Hematopoietic multipotent progenitor cell (in vitro differentiated cells): ENCODE measurements at places on chromosomes 2 and 18.

GRCh38 chr18:13643261-13643751, 83.1 kb downstream of the FAM210A start:
- DNase-seq = no peak

DNA sequence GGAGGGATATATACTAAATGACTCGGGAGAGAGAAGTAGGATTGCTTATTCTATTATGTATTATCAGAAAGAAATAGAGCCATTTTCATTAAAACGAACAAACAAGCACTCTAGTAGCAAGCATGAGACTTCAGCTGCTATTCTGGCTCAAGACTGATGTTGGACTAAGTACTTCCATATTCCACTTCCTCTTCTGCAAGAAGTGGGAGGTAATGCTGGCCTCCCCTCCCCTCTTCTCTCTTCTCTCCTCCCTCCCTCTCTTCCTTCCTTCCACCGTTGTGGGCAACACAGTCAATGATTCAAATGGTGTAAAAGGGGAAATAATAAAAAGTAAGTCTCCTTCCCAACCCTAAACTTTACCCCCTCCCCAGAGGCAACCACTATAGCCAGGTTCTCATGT, 62.6 kb downstream of the EMX1 start:
- DNase-seq = peak; percentile 44

- DNase-seq = peak; percentile 39
Observed at GRCh38 chr2:196101325-196101991, 32.8 kb upstream of the DNAH7 start.

DNA sequence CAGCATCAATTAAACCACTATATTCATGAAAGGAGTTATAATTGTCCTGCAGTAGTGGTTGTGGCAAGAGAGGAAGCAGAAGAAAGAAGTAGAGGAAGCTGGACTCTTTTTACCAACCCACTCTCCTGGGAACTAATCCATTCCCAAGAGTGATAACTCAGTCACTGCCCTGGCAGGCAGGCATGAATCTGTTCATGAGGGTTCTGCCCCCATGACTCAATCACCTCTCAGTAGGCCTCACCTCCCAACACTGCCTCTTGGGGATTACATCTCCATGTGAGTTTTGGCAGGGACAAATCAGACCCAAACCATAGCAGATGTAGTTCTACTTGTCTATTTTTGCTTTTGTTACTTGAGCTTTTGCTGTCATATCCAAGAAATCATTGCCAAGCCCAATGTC, 232.7 kb upstream of the MAP2 start:
- DNase-seq = no peak

DNA sequence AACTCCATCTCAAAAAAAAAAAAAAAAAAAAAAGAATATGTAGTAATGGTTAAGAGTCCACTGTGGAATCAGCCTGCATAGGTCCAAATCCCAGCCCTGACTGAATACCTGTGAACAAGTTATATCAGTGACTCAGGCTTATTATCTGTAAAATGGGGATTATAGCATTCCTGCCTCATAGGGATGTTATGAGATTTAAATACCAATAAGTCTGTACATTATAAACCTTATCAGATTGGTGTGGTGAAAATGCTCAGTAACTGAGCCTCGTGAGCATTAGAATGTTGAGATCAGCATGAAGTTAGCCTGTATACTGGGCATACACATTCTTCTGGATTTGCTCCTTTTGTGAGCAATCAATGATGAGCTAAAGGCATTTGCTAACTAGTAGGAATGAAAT, 3.0 kb upstream of the AMMECR1L start:
- no peak for DNase-seq

- DNase-seq = no peak
Observed at GRCh38 chr2:198168651-198169050, 364.3 kb downstream of the PLCL1 start.

GRCh38 chr18:21057112-21057511, 54.5 kb downstream of the ROCK1 start:
- DNase-seq = no peak

DNA sequence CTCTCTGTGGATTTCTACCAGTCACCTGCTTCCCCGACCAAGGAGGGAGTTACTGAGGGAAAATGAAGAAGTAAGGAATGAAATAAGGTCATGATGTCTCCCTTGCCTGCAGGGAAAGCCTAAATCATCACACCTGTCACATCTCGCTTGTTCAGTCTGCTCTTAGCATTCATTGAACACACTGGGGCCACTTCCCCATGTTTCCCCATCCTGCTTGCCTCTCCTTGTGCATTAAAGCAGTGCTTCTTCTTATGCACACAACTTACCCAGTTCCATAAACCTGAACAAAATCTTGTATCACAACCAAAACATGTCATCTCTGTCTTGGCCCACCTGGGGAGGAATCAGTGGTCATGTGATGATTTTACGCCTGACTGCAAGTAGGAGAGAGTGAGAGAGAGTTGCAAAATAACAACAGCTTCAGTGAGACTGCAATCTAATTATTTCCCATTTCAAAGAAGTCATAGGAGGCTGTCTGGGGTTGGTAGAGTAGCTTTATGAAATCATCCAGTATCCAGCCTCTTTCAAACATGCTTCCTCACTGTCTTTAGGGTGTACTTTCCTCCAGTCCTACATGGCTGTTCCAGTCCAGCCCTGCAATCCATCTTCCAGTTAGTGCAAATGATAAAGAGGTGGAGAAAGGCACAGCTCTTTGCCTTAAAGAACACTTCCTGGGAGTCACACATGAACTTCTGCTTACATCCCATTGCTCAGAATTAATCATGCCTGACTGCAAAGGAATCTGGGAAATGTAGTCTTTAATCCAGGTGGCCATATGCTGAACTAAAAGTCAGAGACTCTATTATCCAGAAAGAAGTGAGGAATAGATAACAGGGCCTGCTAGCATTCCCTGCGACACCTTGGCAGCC, 220.1 kb downstream of the HAUS1 start:
- DNase-seq = no peak

DNA sequence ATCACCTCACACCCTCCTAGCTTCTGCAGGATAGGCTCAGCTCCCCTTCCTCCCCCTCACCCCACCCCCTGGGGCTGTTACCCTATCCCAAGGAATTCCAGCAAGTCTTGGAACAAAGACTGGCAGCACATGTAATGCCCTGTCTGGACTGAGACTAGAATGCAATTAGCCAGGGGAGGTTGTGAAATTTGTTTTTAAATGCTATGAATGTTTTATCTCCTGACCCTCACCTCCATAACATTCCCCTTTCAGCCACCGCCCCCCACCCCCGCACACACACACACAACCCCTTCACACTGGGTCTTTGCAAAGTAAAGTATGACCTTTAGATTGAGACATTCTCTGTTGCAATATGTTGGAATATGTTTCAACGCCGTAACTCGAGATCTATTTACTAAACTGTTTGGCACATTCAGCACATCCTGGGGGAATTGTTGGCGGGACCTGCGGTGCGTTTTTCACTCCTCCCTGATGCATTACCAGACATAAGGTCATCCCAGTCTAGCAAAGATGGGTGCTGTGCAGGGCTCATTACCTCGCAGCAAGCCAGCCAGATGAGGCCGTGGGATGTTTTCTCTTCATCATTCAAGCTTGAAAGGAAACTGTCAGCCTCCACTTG, 290.7 kb upstream of the SLC14A2 start:
- DNase-seq = no peak

DNA sequence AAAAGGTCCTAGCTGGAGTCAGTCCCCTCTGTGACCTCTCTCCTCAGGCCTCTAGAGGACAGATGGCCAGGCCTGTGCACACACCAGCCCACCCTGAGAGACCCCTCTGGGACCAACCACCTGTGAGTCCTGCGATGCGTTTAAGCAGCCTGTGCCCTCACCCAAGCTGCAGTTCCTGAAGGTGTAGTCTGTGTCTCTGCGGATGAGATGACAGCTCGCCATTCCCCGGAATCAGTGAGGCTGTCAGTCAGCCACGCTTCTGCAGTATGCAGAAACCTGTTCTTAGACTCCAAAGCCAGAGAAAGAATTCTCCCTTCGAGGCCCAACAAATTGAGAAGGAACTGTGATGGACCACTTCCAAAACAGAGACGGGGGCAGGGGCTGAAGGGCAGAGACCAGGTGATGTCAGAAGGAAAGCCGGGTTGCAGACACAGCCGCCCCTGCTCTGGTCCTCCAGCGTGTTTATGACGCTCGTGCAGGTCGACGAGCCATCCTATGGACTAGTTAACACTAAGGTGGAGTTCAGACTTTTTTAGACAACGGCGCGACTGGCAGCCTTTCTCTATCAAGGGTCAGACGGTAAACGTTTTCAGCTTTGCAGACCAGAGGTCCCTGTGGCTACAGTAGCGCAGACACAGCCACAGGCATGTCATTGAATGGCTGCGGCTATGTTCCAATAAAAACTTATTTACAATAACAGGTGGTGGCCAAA, 10.2 kb downstream of the MTERF4 start:
- DNase-seq = no peak

- DNase-seq = no peak
Observed at GRCh38 chr2:108605947-108606346, 71.7 kb downstream of the LIMS1 start.
